Activated CD4-positive, alpha-beta T cell treated with anti-CD3 and anti-CD28 coated beads, Interleukin-2, amount 50 U/mL, for 4 hours (primary cell): ENCODE measurements at places on chromosomes 5 and 9.
A peak's percentile ranks its signal among the peaks of the same experiment; 100 is the strongest.

- no peak for DNase-seq
Observed at GRCh38 chr5:105739732-105740131, 1931.0 kb downstream of the EFNA5 start.

DNA sequence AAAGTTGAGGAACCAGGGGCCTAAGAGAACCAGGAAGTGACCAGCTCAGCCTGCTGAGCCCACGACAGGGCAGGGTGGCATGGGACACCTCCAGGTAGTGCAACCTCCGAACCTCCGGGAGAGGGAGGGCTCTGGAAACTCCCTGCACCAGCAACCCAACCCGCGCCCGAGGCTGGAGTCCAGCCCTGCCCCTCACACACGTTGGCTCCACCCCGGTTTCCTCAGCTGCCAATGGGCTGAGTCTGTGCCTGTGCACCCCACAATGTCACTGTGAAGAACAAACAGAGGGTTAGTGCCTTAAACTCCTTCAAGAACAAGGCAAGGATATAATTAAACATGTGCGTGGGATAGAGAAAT, 17.0 kb upstream of the UNC5A start:
- DNase-seq: no peak

GRCh38 chr5:51746023-51746422, 362.8 kb downstream of the ISL1 start:
- no peak for DNase-seq

DNA sequence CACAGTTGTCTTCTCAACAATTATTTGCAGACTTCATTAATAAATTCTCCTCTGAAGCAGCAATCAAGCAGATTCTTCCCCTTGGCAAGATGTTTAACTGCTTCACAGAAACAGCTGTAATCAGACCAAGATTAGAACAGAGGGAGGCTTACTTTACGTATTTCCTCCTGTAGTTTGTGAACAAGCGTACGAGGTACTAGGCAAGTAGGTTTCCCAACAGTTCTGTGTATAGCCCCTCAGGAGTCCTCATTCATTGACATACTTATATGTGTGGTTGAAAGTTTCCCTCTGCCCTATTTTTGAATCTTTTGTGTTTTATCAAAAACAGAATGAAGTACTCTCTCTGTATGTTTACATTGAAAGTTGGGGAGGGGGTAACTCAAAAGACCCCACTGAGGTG, 128.0 kb downstream of the SPATA31D1 start:
- no peak for DNase-seq

GRCh38 chr5:63154476-63155309, 576.1 kb downstream of the LRRC70 start:
- DNase-seq: no peak

DNA sequence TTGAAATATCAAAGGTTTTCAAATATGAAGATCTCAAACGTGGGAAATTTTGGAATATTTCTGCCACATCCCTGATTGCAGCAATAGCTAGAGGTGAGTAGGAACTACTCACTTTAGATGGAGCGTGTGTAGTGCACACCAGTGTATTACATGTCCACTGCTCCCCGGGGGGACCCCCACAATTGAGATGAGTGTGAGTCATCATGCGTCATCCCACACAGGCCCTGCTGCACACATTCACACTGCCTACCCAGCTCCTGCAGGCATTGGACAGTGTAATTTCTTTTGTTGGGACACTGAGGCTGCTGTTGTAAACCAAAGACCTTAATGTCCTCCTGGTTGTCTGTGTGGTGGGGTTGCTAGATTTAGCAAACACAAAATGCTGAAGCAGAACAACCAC, 280.0 kb downstream of the GAS1 start:
- DNase-seq: no peak

- no peak for DNase-seq
Observed at GRCh38 chr9:76552751-76553455, 93.9 kb downstream of the GCNT1 start.

- DNase-seq: no peak
Observed at GRCh38 chr9:72949918-72950325, 2.9 kb downstream of the ALDH1A1 start.

DNA sequence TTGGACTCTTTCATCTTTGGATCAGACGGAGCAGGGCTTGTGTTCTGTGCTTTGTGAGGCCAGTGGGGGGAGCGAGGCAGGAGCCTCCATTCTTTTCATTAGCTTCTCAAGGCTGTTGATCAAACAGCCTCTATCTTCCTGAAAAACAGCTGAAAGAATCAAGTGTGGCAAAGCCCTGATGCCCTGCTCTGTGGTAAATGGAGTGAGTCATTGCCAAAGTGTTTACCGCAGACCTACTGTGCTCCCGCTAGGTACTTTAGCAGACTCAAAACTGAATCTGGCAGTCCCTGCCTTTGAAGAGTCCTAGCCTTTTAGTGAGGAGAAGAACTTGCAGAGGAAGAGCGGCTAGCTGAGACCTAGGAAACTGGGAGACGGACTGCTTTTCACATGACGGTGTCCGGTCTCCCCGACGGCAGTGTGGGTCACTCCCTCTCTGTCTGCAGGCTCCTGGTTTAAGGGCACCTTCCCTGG, 3.3 kb downstream of the ANKRD33B start:
- DNase-seq: no peak

- no peak for DNase-seq
Observed at GRCh38 chr9:127130661-127131538, 8.5 kb upstream of the ANGPTL2 start.

DNA sequence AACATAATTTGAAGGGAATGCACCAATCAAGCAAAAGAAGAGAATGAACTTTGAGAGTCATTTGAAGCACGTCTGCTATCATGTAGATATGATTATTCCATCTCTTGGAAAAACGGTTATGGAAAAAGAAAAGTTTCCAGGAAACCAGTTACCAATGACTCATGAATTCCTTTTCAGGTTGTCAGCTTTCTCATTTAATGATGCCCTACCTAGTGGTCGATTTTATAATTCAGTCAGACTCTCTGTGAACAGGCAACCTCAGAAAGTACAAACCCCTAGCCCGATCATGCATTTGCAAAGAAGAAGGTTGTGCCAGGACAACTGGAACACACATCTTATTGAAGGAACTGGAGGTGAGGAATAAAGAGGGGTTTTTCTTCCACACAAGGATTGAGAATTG, 355.1 kb upstream of the GRIA1 start:
- no peak for DNase-seq

GRCh38 chr5:54524082-54524481, 6.5 kb downstream of the SNX18 start:
- no peak for DNase-seq

DNA sequence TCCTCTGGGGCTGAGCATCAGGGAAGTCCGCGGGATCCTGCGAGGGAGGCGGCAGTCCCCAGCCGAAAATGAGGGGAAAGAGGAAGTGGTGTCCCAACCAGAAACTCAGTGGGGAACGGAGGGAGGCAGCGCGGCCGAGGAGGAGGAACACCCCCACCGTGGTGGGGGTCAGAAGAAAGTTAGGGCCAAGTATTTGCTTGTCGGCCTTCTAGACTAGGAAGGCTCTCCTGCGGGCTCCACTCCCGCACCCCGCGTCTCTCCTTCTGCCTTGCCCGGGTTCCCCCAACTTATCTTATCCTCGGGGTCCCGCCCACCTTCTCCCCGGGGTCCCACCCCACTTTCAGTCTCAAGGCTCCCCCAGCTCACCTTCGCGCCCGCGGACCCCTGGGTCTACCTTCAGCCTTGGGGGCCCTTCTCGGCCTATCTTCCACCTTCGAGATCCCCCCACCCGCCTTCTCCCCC, 557 bp upstream of the PHF2 start:
- peak; percentile 40 for DNase-seq

DNA sequence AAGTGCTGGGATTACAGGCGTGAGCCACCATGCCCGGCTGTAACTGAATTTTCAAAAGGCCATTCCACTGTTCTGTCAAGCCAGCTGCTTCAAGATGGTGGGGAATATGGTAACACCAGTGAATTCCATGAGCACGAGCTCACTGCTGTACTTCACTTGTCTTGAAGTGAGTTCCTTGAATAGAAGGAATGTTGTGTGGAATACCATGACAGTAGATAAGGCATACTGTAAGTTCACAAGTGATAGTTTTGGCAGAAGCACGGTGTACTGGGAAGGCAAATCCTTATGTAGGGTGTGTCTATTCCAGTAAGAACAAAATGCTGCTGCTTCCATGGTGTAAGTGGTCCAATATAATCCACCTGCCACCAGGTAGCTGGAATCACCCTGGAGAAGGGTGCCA, 6.6 kb upstream of the PRXL2C start:
- no peak for DNase-seq

GRCh38 chr9:121443981-121444380, 55.7 kb downstream of the GGTA1 start:
- no peak for DNase-seq

DNA sequence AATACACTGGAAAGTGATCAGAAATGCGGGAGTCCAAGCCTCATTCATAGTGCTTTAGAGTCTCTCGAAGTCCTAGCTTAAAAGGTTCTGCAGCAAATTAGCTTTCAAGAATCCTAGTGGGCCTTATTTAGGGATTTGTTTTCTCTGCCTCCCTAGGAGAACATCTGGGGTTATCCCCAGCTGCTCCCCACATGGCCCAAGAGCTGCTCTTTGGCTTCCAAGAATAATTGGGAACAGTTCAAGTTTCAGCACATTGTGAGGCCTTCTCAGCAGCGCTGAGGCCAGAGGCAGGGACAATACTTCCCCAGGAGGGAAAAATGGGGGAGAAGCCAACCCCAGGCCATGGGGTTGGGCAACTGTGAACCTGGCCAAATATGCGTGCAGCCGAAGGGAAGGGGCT, 108.7 kb downstream of the LIFR start:
- DNase-seq: no peak

GRCh38 chr5:72281764-72282499, 38.1 kb downstream of the MRPS27 start:
- DNase-seq: no peak

DNA sequence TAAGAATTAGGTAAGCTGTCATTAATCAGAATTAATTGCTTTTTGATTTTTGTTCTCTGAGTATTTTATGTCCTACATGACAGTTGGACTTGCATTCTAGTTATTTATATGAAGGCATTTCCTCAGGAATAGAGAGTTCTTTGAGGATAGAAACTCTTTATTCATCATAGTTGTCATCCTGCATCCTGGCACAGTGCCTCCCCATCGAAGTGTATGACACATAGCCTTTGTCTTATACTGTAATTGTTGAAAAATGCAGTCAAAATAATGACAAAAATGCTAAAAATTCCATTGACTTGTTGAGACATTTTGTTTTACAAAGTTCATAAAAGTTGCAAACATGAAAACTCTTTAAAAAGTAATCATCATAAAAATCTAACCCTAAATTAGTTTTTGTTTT, 36.5 kb downstream of the CFAP95 start:
- no peak for DNase-seq

- DNase-seq: peak; percentile 73
Observed at GRCh38 chr9:114681594-114682332, at the start of gene TEX48. Gene TEX48, minus strand, starts transcription at chr9:114682192. Its CDS starts 10,469 bp downstream, at chr9:114671723.

DNA sequence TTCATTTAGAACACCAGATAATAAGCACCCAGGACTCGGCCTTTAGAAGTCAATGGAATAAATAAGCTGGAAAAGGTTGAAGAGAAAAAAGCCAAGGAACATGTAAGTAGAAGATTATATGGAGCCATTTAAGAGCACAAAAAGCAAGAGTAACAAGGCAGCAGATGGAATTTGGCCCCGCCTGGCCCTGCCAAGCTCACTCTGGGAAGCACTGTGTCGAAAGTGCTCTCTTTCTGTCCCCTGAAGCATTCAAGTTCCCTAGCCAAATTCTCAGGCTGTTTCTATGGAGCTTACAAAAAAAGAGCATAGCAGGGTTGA, 73.0 kb upstream of the GPR151 start:
- DNase-seq: no peak

DNA sequence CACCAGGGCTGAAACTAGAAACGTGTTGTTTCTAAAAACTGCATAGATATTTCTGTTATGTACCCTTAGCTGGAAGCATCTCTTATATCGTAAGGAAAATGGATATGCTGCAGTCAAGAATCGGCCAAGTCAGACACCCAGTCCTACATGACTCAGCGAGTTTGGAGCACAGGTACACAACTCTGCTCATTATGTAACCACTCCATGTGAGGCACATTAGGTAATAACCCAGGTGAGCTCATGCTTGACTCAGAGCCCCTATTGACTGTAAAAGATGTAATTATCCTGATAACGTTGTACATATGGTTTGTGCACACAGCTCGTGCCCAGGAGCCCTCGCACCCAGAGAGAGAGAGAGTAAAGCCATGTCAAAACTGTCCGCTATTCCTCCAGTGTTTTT, 593.7 kb upstream of the ACO1 start:
- no peak for DNase-seq

DNA sequence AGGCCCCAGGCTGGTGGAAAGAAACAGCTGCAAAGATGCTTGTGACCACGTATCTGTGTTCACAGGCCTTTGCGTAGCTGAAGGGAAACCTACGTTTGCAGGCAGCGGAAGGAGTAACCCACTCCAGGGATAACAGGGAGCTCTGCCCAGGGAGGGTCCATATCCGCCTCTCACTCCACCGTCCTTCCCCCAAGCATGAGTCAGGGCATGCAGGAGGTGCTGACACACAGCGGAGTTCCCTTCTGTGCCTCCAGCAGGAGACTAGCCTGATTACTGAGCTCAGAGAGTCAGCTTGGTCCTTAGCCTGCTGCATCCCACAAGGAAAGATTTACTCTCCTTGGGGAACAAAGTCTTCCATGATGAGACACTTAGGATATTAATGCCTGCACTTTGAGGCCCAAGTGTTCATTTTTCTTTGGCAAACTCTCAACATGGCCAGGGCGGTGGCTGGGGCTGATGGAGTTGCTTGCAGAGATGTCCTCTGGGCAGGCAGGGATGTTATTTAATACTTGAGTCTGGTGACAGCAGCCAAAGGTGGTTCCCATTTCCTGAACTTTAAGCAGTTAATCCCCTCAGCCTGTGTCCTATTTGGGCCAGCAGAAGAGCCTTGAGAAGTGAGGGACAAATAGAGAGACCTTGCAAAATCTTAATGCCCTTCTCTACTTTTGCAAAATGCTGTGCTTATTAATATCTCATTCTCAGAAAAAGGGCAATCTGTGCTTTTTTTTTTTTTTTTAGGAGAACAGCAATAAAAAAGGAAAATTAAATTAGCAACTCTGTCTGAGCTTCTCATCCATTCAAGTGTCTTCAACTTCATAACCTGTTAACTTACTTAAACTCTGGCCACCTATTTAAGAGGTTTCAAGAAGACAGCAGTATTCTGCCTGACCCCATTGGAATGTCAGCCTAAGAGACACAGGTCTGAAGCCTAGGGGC, 222.1 kb downstream of the HSPA4 start:
- DNase-seq: no peak

GRCh38 chr5:136269973-136270372, 77.0 kb upstream of the SMIM32 start:
- DNase-seq: no peak

GRCh38 chr9:14935964-14936363, 25.7 kb upstream of the FREM1 start:
- no peak for DNase-seq

GRCh38 chr5:81183811-81184748, 49.0 kb upstream of the CKMT2 start:
- no peak for DNase-seq

GRCh38 chr5:90571147-90571773, 12.7 kb downstream of the ADGRV1 start:
- DNase-seq: no peak
